Fibroblast of the aortic adventitia (primary cell): ENCODE measurements at places on chromosomes 3 and 15. TPM values are rescaled to one million over a fixed set of nuclear protein-coding genes. Genes with fewer than 3 reads are reported as not detected.

SLC22A14 gene
- not detected in 2 replicates for total RNA-seq

NISCH gene
- 52.7 and 90.8 TPM in 2 replicates for total RNA-seq

BFSP2 gene
- not detected in 2 replicates for total RNA-seq

CPNE4 gene
- not detected in 2 replicates for total RNA-seq

GRM2 gene
- under 0.01 and 0.25 TPM in 2 replicates for total RNA-seq

ACVR2B gene
- total RNA-seq: 1.6 and 2.5 TPM in 2 replicates

RARRES1 gene
- total RNA-seq: 39.3 and 47.8 TPM in 2 replicates

MESP2 gene
- total RNA-seq: 1.3 and 2.9 TPM in 2 replicates

THBS1 gene
- 141 and 353 TPM in 2 replicates for total RNA-seq

CYP8B1 gene
- total RNA-seq: not detected in 2 replicates

STRIT1 gene
- not detected in 2 replicates for total RNA-seq

RAP2B gene
- total RNA-seq: 24.8 and 49.5 TPM in 2 replicates

GOLGA6A gene
- not detected in 2 replicates for total RNA-seq
